GM18507 (cell line): ENCODE measurements at places on chromosomes 12 and 14.

GRCh38 chr14:101623685-101624444, 62.6 kb downstream of the DIO3 start:
- no peak for DNase-seq

DNA sequence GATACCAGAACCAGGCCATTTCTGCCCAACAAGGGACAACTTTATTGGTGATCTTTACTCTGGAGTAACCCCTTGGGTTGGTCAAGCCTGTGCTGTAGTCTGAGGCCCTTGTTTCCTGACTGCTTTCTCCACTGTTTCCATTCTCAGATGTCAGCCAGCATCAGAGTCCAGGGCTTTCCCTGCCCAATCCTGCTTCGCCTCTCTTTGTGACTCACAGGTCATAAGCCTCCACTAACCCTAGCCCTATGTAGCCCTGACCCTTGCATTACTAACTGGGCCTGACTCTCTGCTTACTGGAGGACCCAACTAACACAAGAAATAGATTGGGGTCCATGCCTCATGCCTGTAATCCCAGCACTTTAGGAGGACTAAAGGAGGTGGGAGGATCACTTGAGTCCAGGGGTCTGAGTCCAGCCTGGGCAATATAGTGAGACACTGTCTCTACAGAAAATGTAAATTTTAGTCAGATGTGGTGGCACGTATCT, 8.6 kb upstream of the SNRNP35 start:
- DNase-seq: no peak

DNA sequence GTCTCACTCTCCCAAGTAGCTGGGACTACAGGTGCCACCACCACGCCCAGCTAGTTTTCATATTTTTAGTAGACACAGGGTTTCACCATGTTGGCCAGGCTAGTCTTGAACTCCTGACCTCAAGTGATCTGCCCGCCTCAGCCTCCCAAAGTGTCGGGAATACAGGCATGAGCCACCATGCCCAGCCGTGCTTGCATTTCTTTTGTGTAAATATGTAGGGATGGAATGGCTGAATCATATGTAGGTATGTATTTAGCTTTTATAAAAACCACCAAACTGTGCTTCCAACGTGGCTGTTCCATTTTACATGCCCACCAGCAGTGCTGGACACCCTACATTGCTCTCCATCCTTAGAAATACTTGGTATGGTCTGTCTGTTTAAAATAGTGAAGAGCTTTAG, 32.8 kb upstream of the CLMN start:
- no peak for DNase-seq

DNA sequence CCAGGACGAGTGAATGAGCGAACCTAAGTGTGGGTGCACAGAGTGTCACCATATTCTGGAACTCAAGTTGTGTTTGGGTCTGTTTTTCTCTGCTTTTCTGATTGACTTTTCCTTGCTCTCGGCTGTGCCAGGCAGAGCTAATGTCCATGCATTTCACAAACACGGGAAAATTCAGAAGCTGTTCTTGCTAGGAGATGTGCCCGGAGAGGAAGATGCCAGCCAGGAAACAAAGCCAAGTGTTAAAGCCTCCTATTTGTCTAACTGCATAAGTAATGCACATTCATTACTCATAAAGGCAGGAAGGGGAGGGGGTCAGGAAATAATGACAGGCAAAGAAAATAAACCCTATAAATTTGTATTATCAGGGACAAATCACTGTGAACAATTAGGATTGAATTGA, 250.4 kb upstream of the SFSWAP start:
- no peak for DNase-seq

DNA sequence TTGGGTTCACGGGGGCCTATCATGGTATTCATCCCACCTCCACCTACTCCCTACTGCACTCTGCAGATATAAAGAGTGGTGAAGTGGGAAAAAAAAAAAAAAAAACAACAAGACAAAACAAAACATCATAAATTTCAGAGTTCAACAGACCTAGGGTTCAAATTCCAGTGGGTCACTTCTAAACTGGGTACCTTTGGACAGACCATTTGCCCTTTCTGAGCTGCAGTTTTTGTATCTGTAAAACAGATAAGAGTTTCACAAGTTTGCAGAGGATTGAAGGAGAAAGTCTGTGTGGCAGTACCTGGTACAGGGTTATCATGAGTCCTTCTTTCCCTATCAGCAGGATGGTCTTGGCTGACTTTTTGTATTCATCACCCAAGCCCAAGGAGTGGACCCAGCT, 211.2 kb upstream of the EEA1 start:
- no peak for DNase-seq

DNA sequence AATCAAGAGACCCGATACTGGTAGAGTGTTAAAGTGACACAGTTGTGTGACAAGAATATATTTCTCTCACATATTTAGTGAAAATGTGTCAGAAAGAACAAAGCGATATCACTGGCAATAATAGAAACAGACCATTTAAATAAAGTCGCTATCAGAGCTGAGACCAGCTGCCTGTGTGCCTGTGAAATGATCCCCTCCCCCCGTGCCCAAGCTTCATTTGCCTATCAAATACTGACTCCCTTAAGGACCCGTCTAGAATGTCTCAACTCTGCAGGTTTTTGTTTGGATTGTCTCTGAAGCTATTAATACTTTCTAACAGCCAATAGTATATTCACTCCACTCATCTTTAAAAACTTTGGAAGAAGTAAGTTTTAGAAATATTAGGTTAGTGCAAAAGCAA, 98.9 kb downstream of the EGLN3 start:
- DNase-seq: no peak

- DNase-seq: no peak
These were observed 51.2 kb downstream of the TESC start for GRCh38 chr12:117047810-117048584.

DNA sequence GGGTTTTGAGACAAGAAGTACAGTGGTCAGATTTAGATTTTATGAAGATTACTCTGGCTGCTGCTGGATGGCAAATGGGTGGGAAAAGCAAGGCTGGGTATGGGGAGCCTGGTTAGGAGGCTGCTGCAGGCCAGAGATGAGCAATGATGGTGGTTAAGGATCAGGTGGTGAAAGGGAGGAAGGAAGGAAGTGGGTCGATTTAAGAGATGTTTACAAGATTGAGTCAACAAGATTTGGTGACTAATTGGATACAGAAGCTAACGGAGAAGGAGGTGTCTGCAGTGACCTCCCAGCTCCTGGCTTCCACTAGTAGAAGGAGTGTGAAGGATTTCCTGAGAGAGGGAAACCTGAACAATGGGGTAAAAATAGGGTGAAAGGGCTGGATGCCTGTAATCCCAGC, 18.7 kb downstream of the NOS1 start:
- DNase-seq: no peak

DNA sequence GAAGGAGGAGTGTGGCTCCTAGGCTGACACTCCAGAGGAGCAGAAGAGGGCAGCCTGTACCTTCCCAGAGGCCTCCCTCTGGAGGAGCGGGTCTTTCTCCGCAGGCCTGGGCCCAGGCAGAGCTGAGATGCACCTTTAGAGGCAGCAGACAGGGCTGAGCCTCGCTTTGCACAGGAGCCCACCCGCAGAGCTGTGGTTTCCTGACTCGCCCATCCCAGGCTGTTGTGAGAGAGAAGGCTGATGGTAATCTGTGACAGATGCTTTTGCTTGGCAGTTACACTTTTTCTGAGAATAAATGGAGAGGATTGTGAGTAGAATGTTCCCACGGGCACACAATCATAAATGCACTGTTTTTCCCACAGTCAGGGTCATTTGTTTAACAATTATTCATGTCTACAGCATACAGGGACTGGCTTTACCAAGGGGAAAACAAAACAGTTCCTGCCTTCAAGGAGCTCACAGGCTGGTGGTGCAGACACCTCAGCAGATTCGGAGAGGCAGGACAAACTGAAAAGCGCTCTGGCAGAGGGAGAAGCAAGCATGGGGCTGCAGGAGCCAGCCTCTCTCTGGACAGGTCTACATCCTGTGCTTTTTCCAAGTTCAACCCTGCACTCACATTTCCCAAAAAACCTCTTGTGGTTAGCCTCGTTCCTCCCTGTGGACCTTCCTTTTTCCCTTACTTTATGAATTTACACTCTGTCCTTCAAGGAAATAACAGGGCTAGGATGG, 13.9 kb downstream of the EVL start:
- DNase-seq: no peak

DNA sequence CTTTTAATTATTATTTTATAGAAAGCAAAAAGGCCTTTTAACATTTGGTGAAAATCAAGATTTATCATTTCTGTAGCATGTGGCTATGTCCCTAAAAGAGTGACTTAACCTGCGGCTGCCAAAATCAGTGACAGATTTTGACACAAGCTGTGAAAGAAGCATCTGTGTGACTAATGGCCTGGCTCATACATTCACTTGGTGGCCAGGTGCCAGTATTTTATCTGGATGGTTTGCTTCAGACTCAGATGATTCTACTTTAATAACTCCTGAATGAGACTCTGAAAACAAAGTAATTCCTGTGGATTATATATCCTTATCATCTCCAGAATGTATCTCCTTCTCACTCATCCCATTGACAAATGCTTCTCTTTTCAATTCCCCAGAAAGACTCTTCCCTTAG, 103.0 kb downstream of the FSCB start:
- no peak for DNase-seq

GRCh38 chr12:108559007-108559655, 1.8 kb downstream of the SART3 start:
- no peak for DNase-seq
